ENCODE measurements at places on chromosomes 11 and 22.

DNA sequence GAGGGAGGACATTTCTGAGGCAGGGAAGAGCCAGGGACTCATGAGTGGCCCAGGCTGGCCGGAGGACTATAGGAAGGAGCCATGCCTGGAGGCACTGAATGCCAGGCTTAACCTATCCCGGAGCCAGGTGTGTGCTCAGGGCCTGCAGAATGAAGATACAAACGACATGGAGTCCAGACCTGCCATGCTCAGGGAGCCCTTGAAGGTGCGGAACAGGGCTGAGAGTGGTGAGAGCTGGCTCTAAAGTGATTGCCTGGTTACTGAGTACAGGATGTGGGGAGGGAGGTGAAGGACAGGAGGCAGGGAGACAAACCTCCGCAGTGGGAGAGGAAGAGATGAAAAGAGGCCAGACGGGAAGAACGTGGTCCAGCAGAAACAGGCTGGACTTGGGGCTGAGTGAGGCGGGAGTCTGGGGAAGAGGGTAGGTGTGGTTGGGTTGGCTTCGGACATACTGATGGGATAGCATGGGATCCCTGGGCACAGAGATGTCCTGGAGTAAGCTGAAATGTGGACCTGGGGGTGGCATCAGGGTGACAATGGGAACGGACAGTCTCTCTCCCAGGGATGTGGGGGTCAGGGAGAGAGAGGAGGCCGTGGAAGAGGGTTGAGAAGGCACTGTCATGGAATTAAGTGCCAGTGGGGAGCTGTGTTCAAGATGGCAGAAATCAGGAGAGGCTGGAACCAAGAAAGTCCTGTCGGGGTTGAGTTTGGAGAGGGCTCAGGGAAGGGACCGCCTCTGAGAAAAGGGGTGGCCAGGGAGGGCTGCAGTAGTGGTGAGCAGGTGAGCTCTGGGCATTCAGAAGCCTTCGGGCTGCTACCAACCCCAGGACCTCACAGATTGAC is 1.5 kb upstream of the ANKRD13D start:
- DNase-seq: no peak

- no peak for DNase-seq
Measured at GRCh38 chr11:40203606-40204005, 1255.8 kb downstream of the LRRC4C start.

- DNase-seq: no peak
Measured at GRCh38 chr11:15783619-15784018, 572.7 kb downstream of the SOX6 start.

- DNase-seq: no peak
Measured at GRCh38 chr11:123469089-123469488, 39.0 kb downstream of the GRAMD1B start.

DNA sequence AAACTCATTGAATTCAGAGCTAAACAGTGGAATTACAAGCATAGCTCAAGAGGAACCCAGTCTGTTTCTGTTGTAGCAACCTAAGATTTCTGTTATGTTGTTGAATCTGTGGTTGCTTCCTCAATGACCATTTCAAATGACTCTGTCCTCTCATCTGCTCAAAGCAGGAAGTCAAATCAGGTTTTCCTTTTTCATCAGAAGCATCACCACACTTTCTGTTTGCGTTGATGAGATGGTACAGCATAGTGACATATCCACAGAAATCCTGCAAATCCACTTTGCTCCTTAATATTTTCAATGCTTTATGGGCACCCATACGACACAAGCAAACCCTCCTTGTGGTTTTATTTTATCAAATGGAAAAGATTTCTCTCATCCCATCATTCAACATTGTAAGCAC is 12.6 kb upstream of the UCP2 start:
- DNase-seq: peak; percentile 13

DNA sequence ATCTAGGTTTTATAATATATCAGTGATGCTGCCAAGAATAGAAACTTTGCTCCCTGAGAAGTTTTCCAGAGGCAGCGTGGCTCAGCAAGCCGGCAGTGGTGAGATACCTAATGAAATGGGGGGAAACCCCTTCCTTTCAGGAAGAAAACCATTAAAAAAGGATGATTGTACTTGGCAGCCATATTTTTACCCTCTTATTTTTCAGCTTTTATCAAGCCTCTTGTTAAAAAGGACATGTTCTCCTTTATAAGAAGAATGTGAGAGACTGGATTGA is 9.0 kb upstream of the ME3 start:
- no peak for DNase-seq

- DNase-seq: no peak
Measured at GRCh38 chr11:69061713-69062053, 13.0 kb downstream of the TPCN2 start.

- DNase-seq: no peak
Measured at GRCh38 chr11:65595543-65596281, at the start of gene KCNK7. TSS of gene KCNK7 (minus strand) at chr11:65595800. CDS start at chr11:65595772, 28 bp downstream.

DNA sequence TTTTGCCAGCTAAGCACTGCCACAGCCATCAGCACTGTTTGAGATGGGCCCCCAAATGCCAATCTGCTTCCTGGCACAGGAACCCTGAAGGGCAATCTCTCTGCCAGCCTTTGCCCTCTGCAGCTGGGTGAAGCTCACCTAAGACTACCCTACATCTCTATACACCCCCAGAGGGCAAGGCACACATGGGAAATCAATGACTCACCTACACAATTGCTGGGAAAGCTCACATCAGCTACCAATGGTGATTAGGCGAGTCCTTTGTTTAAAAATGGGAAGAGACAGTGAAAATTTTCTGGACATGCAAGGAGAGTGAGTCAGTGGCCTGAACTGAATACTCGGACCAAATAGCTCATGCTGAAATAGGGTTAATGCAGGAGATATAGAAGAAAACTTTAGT is 12.6 kb upstream of the PRDM11 start:
- no peak for DNase-seq

DNA sequence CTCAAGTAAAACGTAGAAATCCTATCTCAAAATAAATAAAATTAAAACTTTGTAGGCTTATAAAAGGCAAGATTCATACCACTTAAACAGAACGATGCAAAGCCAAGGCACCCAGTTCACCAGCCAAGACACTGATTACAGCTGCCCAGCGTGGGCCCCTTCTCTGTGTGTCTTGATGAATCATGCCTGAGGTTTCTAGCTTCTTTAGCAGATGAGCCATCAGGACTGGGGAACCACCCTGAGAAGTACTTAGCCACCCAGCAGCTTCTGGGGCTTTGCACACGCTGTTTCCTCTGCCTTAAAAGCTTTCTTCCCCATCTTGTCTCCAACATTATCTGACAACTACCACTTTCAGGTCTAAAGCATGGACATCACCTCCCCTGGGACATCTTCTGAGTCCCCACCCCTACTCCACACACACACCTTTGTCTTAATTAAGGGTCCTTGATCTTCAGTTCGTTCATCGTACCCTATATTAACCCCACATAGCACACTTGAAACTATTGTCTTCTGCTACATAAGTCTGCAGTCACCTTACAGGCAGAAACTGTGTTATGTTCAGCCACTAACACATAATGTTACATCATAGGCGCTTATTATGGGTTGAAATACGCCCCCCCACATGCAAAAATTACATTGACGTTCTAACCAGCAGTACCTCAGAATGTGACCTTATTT is 8.7 kb upstream of the LAYN start:
- peak; percentile 97 for DNase-seq

DNA sequence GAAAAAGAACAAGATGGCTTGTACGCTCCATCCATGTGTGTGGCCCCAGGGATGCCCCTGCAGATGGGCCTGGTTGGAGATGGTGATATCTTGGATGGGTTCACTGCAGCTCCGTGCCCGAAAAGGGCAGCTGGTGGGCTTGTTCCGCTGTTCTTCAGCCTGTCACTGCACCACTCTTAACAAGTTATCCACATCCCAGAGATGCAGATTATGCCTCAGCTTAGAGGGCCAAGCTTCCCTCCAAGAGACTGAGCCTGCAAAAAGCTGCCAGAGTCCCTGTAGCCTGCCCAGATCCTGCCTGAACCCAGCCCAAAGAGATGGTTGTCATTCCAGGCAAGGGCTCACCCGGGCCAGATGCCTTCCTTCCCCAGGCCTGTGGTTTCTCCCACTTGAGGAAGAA is 308.0 kb downstream of the OPCML start:
- DNase-seq: no peak

DNA sequence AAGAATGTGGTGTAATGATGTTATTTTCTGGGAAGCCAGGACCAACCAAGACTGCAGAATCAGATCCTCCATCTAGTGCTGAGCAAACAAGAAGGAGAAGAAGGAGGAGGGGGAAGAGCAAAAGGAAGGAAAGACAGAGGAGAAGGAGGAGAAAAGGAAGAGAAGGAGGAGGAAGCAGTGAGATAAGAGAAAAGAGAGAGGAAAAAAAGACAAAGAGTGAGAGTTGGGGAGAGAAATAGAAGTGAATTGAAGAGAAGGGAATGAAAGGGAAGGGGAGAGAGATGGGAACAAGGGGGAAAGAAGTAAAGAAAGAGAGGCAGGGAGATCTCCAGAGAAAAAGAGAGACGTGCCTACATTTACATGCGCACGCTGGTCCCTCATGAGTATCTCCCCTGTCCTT is 153.5 kb downstream of the MN1 start:
- DNase-seq: no peak

- DNase-seq: no peak
Measured at GRCh38 chr11:74014880-74015279, 6.0 kb upstream of the UCP3 start.

- DNase-seq: no peak
Measured at GRCh38 chr22:39219071-39220039, 25.4 kb downstream of the PDGFB start.

DNA sequence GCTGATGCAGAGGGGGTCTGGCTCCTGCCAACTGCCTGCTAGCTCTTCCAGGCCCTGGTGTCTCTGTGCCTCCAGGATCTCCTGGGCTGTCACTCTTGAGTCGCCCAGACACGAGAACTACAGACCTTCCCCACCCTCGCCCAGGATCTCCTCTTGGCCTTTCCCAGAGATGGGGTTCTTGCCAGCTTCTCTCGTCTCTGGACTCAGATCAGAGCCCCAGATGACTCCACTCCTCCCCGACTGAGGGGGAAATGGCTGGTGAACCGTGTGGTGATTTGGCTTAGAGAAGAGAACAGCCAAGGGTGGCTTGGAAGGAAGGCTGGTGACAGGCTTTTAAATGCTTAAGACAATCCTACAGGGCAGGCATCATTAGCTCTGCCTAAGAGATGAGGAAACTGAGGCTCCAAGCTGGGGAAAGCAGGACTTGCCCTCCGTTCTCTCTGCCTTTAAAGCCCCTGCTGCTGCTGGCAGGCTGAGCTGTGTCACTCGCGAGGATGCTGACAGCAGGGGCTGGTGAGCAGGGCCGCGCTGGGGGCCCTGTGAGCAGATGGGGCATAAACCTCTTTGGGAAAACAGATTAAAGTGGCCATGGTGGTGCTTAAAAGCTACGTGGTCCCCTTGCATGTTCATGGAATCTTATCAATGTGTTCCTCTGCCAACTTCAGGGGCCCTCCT is 90.3 kb upstream of the THY1 start:
- no peak for DNase-seq

- no peak for DNase-seq
Measured at GRCh38 chr11:76798671-76799065, 15.5 kb downstream of the TSKU start.

GRCh38 chr11:124643042-124643604 is 20.5 kb downstream of the TBRG1 start:
- DNase-seq: no peak

DNA sequence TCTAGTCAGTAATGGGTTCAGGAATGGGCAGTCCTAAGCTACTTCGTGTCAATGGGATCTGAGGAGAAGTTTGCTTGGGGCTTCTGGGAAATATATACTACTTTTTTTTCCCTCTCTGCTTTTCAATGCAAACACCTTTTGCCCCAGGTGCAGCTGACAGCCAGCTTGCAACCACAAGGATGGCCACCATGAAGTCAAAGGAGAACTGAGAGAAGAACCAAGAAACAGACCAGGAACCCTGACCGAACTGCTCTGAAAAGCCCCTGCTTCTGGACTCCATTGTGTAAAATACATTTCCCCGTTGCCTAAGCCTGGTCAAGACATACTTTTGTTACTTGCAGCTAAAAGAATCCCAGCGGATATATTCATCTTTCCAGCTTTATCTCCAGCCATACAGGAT is 20.1 kb upstream of the CD44 start:
- DNase-seq: no peak

DNA sequence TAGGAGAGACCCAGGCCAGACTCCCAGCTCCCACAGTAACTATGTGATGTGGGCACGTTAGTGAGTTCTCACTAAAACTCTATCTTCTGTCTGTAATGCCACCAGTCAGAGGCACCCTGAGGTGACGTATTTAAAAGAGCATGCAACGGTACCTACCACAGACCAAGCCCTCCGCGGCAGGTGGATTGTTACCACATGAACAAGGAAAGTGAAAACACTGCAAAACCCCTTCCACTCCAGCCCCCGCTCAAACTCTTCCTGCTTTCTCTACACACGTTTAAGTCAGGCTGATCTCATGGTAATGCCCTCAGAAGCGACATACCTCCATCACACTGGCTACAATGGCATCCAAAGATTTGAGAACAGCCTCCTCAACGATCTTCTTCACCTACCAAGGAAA is 36.7 kb downstream of the SERPIND1 start:
- no peak for DNase-seq

- peak; percentile 74 for DNase-seq
Measured at GRCh38 chr11:108498046-108498815, at the start of gene POGLUT3. TSS of gene POGLUT3 (minus strand) at chr11:108498384. CDS start at chr11:108498366, 18 bp downstream.

DNA sequence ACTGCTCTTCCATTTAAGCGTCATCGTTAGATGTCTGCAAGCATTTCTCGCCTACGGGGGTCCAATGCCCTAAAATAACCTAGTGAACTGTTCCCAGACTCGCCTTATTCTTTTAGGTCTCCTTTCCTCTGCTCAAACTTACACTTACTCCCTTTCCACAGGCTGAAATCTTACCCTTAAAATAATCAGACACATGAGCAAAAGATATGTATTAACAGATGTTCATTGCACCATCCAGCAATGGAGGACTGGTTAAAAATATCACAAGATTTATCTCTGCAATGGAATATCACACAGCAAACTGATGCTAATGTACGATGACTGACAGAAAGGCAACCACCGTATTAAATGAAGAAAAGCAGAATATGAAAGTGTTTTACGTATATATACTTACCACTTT is 1.6 kb upstream of the CSTF3 start:
- DNase-seq: no peak

DNA sequence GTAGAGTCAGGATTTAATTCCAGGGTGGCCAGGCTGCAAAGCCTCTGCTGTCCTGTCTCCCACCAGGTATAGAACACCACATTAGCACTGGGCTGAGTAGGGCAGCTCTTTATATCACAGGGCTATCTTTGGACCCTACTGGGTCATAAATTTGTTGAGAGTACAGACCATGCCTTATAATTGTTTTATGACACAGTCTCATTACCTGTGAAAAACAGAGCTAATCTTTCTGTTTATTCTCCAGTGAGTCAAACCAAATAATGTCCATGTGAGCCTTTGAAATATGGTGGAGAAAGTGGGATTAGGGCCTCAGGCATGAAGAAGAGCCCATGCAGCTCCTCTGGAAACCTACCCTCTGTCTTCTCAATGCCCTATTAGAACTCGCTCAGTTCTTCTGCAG is 49.6 kb upstream of the KIRREL3 start:
- DNase-seq: no peak
